Right hindlimb (tissue), 1 donor: ENCODE measurements at places on chromosomes 5 and 9.
A peak's percentile ranks its signal among the peaks of the same experiment; 100 is the strongest.

DNA sequence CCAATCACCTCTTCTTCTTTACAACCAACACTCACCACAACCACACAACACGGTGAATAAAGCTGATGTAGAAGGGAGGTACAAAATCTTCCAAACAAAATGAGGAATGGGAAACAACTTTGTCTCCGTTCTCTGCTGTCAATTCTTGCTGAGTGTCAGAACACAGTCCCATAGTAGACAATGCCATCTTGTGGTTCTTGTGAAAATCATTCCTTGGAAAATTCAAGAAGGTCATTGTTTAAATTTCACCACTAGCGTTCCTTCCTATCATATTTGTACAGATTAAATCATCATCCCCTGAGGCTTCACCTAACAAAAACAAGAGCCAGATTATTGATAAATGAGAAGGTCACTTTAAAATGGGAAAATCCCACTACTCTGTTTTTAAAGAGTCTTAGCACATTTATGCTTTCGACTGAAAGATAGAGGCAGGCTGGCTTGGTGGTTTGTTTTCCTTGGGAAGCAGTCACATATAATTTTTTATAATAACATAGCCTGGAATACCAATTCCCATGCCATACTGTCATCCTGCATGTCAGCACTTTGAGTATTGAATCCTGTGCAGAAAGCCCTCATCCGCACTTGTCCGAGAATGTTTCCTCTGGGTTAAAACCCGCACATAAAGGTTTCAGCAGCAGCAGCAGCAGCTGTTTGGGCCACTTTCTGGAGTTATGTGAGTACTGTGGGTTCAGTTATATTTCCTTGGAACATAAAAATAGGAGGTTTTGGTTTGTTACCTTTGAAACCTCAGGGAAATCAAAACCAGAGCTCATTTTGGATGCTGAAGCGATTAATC is 395.0 kb upstream of the SMARCA2 start:
- peak; percentile 44 for DNase-seq

- no peak for DNase-seq
These were observed 10.5 kb downstream of the IRF1 start for GRCh38 chr5:132480042-132480441.

GRCh38 chr5:124920909-124921666 is 174.6 kb upstream of the ZNF608 start:
- DNase-seq: no peak

- peak; percentile 55 for DNase-seq
These were observed 50.2 kb upstream of the ASTN2 start for GRCh38 chr9:117464941-117465616.
